Muscle of back (tissue), 13 donors: ENCODE measurements at places on chromosomes 16 and 17.

GRCh38 chr16:69709456-69710084 lies 16.8 kb downstream of the NQO1 start:
- peak; percentile 71 for DNase-seq

GRCh38 chr17:7961421-7961820 lies 29.4 kb downstream of the CNTROB start:
- DNase-seq: no peak

DNA sequence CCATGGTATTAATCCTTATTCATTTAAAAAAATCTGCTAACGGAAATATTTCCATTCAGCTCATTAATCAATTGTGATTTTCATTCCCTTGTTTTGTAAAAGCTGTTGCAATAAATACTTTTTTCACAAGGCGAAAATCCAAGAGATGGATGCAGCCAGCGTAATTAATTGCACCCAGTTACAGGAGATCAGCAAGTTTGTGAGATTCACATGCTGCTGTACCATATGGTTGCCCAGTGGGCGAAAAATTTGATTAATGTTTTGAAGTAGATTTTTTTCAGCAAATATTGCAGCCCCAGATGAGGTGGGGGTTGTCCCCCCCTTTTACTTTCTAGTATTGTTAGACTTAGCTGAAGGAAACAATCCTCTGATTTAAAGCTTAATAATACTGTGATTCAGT lies 186.6 kb downstream of the WWOX start:
- no peak for DNase-seq

DNA sequence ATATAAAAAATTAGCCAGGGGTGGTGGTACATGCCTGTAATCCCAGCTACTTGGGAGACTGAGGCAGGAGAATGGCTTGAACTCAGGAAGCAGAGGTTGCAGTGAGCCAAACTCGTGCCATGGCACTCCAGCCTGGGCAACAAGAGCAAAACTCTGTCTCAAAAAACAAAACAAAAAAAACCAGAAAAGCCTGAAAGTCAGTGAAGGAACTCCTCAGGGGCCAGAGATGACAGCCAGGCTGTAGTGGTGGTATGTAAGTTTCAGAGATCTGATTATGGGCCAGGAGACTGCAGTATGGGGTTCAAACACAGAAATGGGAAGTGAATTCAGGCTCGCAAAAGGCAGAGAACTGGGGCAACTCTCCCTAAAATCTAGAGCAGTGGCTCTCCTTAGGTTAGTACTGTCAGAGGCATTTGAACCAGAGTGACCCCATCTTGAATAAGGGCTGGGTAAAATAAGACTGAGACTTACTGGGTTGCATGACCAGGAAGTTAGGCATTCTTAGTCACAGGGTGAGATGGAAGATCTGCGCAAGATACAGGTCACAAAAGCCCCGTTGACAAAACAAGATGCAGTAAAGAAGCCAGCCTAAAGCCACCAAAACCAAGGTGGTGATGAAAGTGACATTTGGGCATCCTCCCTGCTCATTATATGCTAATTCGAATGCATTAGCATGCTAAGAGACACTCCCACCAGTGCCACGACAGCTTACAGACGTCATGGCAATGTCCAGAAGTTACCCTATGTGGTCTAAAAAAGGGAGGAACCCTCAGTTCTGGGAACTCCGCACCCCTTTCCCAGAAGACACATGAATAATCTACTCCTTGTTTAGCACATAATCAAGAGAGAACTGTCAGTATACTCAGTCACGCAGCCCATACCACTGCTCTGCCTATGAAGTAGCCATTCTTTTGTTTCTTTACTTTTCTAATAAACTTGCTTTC lies 120.2 kb upstream of the XYLT1 start:
- no peak for DNase-seq

DNA sequence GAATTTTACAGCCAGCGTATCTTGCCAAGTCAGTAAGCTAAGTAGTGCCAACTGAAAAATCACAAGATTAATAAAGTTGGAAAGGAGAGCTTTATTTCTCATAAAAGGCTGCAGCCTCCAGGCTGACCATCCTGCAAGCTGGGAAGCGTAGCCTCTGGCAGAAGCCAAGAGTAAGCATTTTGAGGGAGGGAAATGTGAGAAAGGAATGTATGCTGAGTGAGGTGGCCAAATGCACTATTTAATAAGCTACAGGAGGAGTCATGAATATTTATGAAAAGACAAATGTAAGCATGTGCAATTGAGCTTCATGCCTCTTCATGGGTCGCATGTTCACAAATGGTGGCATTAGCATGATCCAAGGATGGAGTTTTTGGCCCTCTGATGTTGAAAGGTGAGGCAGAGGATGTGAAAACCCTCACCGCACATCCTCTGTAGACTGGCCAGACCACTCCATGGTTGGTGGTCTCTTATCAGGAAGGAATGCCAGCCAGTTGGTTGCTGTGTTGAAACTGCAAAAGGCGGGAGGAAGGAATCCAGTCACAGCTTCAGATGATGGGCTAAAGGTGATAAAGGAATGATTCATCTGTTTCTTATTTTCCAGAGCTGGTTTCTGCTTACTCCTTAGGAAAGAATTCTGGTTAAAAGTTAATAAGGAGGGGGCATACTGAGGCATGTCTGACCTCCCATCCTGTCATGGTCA lies 9.2 kb downstream of the KRT33B start:
- no peak for DNase-seq

DNA sequence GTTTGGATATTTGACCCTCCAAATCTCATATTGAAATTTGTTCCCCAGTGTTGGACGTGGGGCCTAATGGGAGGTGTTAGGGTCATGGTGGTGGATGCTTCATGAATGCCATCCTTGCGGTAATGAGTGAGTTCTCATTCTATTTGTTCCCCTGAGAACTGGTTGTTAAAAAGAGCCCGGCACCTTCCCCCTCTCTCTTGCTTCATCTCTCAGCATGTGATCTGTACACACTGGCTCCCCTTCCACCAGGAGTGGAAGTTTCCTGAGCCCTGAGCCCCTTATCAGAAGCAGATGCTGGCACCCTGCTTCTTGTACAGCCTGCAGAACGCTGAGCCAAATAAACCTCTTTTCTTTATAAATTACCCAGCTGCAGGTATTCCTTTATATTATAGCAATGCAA lies 25.6 kb downstream of the PIK3R6 start:
- no peak for DNase-seq

GRCh38 chr17:59149051-59149450 lies 5.9 kb downstream of the SKA2 start:
- DNase-seq: no peak

- no peak for DNase-seq
Observed at GRCh38 chr17:78304549-78305037, 55.3 kb downstream of the SOCS3 start.

DNA sequence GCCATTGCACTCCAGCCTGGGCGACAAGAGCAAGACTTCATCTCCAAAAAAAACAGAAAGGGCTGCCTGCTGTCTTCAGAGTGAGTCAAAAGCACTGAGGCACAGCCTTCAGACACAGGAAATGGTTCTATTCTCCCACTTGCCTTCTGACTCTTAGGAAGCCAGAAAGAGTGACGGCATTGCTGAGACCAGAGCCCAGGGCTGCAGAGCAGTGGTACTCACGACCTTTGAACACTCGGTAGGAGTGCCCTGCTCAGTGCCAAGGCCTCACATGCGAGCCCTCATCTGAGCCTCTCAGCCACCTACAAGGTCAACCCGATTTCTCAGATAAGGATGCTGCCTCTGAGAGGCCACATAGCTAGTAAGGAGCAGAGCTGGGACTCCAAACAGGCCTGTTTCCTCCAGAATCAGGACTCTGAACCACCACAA lies 3.5 kb upstream of the ITGAE start:
- no peak for DNase-seq

- DNase-seq: peak; percentile 35
Observed at GRCh38 chr17:75289832-75290337, 652 bp upstream of the SLC25A19 start.

DNA sequence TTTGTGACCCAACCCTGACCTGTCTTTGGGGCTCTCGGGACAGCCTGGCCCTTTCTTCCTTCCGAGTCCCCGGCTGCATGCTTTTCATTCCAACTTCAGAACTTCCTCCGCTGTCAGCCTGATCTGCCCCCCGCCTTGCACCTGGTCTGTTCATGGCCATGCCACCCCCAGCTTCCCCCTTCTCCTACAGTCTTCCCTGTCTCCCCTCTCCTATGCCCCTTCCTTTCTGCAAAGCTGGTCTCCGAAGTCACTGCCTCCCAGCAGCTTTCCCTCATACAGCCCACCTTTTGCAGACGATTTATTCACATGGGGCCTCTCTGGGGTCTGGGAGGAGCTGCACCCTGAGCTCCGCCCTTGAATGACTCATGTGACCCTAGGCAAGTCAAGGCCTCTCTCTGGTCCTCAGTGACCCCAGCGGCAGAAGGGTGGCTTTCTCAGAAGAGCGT lies 47.1 kb upstream of the SDK2 start:
- DNase-seq: no peak

DNA sequence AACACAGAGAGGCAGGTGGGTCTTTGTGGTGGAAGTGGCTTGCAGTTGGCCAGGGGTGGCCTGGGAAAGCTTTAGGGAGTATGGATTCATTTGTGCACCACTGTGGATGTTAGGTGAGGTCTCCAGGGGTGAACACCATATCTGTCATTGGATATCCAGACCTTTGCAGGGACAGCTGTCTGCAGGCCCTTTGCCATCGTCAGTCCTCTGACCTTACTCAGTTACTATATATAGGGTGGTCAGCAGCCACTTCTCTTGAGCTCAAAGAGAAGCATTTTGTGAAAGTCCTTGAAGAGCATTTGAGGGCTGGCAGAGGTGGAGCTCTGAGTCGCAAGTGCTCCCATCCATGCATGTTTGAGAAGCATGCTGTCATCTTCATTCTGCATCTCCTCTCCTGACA lies 40.4 kb downstream of the TMEM11 start:
- DNase-seq: no peak

DNA sequence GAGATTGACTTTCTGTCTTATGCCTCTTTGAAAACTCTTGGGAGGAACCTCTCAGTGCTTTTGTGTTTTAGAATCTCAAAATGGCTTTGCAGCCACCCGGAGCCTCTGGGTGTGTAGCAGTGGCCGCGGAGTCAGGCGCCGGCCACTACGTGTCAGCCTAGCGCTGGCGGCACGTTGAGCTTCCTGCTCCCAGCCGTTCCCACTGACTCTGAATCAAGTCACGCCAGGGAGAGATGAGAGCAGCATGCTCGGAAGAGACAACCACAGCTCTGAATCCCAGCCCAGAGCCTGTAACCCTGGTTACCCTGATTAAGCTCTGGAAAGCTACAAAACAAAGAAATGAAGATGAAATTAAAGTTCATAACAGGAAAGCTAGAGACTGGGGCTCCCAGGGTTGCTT lies 97.4 kb upstream of the CACNG5 start:
- DNase-seq: peak; percentile 62

DNA sequence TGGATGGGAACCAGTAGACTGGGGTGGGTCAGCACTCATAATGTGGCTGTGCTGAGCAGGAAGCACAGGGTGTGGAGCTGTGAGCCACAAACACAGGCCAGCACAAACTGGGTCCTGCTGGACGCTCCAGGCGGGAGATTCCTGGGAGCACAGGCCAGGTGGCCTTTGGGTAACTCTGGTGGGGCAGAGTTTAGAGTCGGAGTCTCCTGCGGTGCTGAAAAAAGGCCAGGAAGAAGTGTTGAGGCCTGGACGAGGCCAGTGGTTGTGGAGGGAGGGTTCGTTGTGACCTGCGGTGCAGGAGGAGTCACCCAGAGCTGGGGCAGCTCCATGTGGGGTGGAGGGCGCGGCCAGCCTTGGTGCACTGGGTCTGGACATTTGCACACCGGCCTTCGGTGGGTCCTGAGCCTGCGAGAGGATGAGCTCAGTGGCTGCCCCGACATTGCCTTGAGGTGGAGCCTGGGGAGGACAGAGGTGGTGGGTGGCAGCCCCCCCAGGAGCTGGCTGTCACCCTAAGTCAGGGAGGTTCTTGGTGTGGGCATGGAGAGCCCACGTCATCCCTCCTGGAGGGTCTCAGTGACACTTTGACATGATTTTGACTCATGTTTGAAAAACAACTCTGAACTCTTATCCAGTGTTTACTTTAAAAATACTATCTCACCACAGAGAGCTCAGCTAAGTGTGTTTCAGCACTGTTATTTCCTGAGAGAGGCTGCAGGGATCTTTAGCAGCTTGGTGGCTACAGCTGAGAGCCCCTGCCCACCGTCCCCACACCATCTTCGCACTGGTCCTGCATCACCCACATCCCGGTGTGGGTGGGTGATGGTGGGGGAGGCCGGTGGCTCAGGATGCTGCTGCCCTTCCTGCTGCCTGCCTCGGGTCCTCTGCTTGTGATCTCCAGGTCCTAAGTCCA lies 98.7 kb downstream of the NPIPB11 start:
- no peak for DNase-seq

DNA sequence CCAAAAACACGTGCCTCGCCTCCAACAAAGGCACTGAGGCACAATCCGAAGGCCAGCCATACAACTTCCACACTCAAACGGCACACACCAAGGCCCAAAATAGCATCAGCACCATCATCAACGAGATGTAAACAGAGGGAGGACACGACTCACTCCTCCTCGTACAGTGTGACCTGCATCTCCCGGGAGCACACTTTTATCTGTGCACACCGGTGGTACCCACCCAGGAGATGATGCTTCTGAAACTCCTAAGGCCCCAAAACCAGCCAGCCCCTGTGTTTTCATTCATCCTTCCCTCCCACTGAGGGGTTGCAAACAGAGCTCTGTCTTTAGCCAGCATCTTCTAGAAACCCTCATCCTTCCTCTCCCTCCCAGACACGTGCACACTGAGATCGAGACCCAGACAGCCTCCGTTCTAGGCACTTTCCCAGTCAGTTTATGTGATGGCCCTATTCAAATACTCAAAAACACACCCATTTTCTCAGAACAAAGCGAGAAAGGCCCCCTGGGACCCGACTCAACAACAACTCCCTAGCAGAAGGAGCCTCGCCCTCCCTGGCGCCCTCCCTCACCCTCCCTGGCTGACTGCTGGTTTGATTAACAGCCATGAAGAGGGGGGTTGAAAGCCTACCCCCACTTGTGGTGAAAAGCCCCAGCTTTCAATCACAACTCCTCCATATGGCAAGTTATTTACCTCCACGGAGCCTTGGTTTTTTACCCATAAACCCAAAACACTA lies 76.3 kb downstream of the GAS7 start:
- DNase-seq: peak; percentile 51

- no peak for DNase-seq
Observed at GRCh38 chr16:84752600-84752999, 52.8 kb downstream of the USP10 start.

- DNase-seq: no peak
Observed at GRCh38 chr17:50194934-50195865, 6.2 kb downstream of the COL1A1 start.

DNA sequence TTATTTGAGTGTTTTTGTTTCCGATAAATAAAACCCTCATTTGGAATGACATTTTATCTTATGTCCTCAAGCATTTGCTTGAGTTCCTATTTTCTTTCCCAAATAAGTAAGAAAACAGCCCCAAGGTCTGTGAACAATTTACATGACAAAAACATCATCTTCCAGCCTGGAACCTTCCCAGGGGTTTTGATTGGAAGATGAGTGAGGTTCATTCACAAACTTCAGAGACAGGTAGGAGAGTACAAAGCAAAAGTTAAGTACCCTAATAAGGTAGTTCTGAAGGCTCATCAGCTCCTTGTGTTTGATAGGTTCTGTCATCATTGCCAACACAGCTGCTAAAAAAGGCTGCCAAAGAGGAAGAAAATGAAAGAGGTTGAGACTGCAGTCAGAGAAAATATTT lies 772.8 kb downstream of the CDH8 start:
- DNase-seq: no peak
